ENCODE measurements at places on chromosomes 7 and 10.

GRCh38 chr10:60082744-60083344 is 176.5 kb upstream of the CCDC6 start:
- no peak for DNase-seq

DNA sequence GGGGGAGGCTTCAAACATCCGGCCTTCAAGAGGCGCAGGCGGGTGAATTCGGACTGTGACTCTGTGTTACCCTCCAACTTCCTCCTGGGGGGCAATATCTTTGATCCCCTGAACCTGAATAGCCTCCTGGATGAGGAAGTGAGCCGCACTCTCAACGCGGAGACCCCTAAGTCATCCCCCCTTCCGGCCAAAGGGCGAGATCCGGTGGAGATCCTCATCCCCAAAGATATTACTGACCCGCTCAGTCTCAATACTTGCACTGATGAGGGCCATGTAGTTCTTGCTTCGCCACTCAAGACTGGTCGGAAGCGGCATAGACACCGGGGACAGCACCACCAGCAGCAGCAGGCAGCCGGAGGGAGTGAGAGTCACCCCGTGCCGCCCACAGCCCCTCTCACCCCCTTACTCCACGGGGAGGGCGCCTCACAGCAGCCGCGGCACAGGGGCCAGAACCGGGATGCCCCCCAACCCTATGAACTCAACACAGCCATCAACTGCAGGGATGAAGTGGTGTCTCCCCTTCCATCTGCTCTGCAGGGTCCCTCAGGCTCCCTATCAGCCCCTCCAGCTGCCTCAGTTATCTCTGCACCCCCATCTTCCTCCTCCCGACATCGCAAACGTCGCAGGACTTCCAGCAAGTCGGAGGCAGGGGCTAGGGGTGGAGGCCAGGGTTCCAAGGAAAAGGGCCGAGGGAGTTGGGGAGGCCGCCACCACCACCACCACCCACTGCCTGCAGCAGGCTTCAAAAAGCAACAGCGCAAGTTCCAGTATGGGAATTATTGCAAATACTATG is 1.1 kb downstream of the MEPCE start:
- DNase-seq = no peak

- no peak for DNase-seq
Observed at GRCh38 chr7:42289473-42289872, 52.5 kb upstream of the GLI3 start.

- no peak for DNase-seq
Observed at GRCh38 chr7:329691-330281, 39.8 kb downstream of the FOXL3 start.

- DNase-seq = no peak
Observed at GRCh38 chr10:129078746-129079145, 388.3 kb upstream of the MGMT start.

DNA sequence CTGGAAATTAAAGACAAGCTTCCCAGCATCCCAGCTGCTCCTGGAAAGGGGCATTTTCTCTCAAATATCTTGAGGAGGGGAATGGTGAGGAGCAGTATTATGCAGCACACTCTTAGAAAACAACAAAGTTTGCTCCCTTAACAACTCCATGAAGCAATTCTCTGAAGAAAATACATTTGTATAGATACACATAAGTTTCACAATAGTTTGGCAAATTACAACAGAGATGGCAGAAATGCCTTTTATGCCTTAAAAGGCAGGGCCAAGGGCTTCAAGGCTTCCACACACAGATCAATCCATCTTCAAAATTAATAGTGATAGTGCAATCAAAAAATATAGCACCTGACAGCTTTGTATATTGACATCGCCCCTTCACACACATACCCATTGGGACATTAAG is 12.2 kb downstream of the DGKI start:
- no peak for DNase-seq

DNA sequence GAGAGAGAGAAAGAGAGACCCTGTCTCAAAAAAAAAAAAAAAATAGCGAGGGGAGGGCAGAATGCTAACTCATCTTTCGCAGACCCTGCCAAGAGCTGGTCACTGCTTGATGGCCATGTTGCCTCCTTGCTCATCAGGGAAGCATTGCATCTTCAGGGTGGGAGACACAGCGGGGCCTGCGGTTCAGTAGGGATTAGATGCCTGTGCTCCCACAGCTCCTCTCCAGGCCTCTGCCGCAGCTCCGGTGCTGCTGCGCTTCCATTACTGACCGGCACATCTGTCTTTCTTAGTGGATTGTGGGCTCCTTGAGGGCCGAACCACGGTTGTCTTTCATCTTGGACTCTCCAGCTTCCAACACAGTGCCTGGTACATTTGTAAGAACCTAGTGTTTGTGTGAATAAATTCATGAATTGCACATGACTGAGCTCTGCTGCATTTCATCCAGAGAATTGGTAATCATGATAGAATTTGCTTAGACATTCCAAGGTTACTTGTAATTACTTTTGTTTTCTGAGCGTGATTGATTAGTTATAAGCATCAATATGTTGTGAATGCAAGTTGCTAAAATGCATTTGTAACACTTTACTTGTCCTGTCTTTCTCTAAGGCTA is 16.8 kb downstream of the HK1 start:
- no peak for DNase-seq

- DNase-seq = no peak
Observed at GRCh38 chr7:68963552-68963951, 634.7 kb upstream of the AUTS2 start.

- DNase-seq = no peak
Observed at GRCh38 chr7:22364900-22365299, 7.9 kb upstream of the RAPGEF5 start.

Data from anterior cingulate cortex (tissue), 58 donors.